ENCODE measurements at places on chromosomes 2 and 18.

DNA sequence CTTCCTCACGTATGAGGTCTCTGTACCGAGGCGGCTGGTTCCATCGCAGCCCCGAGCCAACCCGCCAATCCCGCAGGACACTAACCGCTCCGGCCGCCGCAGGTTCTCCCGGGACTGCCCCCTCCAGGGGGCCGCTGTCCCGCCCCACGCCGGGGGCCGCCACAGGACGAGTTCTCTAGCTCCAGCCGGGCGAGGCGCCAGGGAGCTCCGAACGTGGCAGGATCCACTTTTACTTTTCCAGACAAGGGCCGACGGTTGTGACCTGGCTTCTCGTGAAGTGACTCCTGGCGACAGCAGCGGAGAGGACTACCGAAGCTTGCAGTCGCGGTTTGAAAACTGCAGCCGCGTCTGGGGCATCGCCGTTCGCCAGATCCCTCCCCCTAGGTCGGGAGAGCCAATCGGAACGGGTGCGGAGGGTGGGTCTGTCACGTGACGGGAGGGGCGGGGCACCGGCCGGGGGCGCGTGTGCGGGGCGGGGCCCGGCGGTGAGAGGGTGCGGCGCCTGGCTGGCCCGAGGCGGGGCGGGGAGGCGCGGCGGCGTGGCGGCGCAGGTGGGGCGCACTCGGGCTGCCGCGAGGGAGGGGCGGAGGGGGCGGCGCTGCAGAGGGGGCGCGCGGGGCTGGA lies at the start of gene STK17B:
Gene STK17B, minus strand, starts transcription at position 331 of the 624 bp plus-strand sequence. CDS start 8,195 bp downstream, outside the sequence.
- peak; percentile 93 for DNase-seq

DNA sequence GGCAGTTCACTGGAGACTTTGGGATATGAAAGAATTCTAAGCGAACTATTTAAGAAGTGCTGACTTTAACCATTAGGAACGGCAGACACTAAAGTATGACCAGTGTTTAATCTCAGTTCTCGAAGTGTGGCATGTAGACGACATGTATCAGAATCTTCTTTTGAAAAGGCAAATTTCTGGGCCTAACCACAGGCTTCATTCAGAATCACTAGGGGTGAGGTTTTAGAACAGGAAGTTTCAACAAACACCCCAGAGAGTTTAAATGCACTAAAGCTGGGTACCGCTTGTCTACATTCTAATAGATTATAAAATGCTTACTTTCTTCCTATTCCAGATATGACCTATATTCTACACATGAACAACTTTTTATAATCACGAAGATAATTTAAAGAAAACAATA lies 180.3 kb downstream of the ANKRD44 start:
- no peak for DNase-seq

DNA sequence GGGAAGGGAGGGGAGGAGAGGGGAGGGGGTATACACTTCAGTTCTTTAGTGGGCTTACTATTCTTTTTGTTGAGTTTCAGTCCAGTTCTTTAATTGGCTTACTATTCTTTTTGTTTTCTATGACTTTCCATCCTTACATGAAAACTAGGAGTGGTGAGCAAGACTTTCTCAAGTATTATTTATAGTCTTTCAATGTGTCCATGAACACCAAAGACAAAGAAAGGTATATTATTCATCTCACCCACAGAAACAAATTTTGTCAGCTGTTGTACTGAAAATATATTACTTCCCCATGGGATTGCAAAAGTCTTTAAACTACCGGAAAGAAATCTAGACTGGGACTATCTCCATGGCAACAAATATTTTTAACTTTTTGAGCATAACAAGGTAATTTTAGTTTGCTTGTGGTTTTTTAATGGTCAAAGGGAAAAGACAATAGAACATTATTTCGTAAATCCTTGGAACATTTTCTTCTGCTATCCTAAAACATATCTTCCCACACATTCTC lies 17.6 kb downstream of the ADAM17 start:
- DNase-seq, result no peak

GRCh38 chr2:126976721-126977328 lies 78.1 kb downstream of the TEX51 start:
- no peak for DNase-seq

- no peak for DNase-seq
Measured at GRCh38 chr2:126659562-126660467, 3.9 kb downstream of the GYPC start.

- DNase-seq, result no peak
Measured at GRCh38 chr2:159922563-159922962, 124.6 kb upstream of the CD302 start.

- no peak for DNase-seq
Measured at GRCh38 chr2:135615404-135615803, 84.1 kb downstream of the R3HDM1 start.

- DNase-seq, result peak; percentile 46
Measured at GRCh38 chr2:23351388-23352141, 33.4 kb upstream of the KLHL29 start.

DNA sequence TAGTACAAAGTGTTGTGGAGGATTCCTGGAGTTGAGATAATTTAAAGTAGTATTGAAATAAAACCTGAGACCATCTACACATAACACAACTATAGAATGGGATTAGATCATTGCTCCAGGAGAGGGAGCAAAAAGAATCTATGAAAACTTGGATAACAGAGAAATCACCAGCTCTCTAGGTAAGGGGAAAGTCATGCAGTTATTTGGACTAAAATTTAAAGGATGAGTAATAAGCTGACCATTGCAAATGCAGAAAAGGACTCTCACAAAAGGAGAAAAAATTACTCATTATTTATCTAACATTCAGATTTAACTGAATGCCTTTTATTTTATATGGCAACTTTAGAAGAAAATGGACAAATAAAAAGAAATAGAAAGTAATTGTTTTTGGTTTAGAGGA lies 1399.8 kb upstream of the ACVR2A start:
- DNase-seq, result no peak

GRCh38 chr18:76209597-76209996 lies 285.4 kb downstream of the ZNF516 start:
- no peak for DNase-seq

DNA sequence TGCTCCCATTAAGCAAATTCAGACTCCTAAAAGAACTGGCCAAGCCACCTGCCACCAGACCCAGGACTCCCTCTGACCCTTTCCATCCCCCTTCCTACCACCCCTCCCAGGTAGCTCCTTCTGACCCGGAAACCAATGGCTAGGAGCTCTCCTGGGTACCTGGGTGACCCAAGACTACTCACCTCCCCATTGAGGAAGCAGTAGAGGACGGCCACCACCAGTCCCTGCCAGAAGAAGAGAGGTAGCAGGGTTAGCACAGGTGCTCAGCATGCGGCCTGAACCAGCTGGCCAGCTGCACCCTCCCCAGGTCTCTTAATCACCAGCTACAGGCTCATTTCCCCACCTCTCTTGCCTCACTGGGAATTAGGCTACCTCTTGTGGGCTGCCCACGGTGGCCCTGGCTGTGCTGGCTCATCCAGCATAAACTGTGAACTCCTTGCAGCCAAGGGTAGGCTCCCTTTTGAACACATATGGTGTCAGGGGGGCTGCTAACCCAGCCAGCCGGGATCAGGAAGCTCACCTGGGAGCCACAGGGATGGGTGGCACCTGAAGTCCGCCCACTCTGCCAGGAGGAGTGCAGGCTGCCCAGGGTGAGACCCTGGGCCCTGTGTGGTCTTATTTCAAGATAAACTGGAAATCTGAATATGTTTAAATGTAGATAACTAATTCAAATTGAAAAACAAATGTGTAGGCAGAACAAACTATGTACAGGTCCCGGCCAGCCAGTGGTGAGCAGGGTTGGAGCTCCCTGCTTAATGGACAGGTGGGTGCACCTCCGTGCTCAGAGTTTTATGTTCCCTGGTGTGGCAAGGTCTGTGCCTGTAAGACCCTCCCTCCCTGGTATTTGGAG lies 9.9 kb downstream of the TMEM37 start:
- DNase-seq, result no peak

DNA sequence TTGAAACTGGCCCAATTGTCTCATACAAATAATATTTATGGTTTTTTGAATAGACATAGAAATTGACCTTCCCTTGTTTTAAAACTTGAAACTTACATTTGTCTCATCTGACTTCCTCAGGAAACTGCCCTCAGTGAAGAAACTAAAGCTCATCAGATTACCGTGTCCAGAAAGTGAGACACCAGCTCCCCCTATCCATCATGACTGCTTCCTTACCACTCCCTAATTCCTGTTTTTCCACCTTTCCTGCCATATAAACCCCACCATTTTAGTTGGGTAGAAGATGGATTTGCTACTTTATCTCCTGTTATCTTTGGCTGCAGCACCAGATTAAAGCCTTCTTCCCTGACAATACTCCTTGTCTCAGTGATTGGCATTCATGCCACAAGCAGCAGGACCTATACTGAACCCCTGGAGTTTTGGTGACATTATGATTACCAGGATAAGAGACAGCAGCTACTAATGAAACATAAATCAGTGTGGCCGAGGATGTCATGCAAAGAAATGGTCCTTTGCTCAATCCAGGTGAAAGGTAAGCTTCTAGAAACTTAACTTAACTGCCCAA lies 1627.6 kb upstream of the ZEB2 start:
- DNase-seq, result no peak
